Right atrium auricular region (tissue), 2 donors: ENCODE measurements at places on chromosomes 5 and 9. TPM values are rescaled to one million over a fixed set of nuclear protein-coding genes. Genes with fewer than 3 reads are reported as not detected.

DNA sequence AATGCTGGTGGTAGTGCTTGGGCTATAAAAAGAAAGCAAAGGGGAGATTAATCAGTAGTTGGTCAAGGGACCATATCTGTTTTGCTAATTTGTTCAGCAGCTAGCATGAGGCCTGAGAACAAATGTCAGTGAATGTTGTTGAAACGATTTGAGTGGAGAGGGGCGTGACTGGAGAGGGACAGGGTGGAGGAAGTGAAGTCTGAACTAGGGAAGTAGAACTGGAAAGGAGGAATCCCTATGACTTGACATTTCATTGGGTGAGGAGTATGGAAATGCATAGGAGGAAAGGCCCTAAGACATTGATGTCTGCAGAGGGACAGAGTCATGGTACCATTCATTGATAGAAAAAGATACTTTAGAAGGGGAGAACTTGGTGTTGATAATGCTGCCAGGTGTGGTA is 19.7 kb downstream of the TLE4 start:
- no peak for DNase-seq
- peaks cover 3% of the 10 kb centered on the region for H3K4me1 ChIP-seq
- H3K4me3 ChIP-seq = no peak overlapping the region
- no peaks in the 10 kb centered on the region for H3K36me3 ChIP-seq
- no peaks in the 10 kb centered on the region for H3K27me3 ChIP-seq
- no peak overlapping the region for H3K27ac ChIP-seq

- H3K27ac ChIP-seq = no peak overlapping the region
- H3K36me3 ChIP-seq = peaks cover 10% of the 10 kb centered on the region
- H3K27me3 ChIP-seq = no peaks in the 10 kb centered on the region
- no peak overlapping the region for H3K4me3 ChIP-seq
- H3K4me1 ChIP-seq = no peaks in the 10 kb centered on the region
Observed at GRCh38 chr5:177458912-177459350, 12.3 kb downstream of the PRR7 start.

DNA sequence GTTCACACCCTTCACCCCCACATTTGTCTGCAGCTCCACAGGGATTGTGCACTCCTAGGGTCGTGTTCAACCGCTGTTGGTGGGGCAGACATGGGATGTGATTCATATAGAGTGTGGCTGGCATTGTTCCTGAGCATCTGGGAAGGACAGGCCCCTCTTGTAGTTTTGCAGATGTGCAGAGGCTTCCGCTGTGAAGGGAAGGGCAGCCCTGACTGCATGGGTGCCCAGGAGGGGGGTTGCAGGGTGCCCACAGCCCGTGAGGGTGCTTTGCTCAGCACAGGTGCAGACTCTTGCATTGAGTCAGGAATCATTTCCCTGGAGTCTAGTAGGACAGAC is 30.2 kb upstream of the PITX1 start:
- H3K36me3 ChIP-seq = no peaks in the 10 kb centered on the region
- no peak overlapping the region for H3K4me3 ChIP-seq
- H3K27me3 ChIP-seq = no peaks in the 10 kb centered on the region
- H3K27ac ChIP-seq = no peak overlapping the region
- DNase-seq = no peak

The ATP10B gene
- 0.47 TPM for total RNA-seq

The PPP2R2B gene
- 1.6 TPM for total RNA-seq

The MARCOL gene
- not detected for total RNA-seq

The IFNK gene
- total RNA-seq = not detected
